Iris pigment epithelial cell (primary cell): ENCODE measurements at places on chromosomes 1 and 21.

DNA sequence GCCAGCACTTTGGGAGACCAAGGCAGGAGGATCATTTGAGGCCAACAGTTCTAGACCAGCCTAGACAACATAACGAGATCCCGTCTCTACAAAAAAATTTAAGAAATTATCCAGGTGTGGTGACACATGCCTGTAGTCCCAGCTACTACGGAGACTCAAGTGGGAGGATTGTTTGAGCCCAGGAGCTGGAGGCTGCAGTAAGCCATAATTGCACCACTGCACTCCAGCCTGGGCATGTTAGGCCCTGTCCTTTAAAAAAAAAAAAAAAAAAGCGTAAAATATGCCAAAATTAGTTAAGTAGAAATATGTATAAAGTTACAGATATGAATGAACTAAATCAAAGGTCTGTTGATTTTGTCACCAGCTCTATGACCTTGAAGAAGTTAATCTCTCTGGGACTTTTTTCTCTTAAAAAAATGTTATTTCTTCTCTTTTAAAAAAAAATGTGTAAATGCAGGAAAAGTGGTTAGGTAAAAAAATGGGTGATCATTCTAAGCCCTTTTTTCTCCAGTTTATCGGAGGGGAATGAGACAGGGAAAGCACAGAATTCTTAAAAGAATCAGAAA, 7.0 kb downstream of the EGLN1 start:
- no peak for DNase-seq

GRCh38 chr1:153608089-153608682, 4.8 kb downstream of the S100A16 start:
- DNase-seq: no peak

GRCh38 chr1:61361931-61362330, 279.6 kb downstream of the NFIA start:
- no peak for DNase-seq

DNA sequence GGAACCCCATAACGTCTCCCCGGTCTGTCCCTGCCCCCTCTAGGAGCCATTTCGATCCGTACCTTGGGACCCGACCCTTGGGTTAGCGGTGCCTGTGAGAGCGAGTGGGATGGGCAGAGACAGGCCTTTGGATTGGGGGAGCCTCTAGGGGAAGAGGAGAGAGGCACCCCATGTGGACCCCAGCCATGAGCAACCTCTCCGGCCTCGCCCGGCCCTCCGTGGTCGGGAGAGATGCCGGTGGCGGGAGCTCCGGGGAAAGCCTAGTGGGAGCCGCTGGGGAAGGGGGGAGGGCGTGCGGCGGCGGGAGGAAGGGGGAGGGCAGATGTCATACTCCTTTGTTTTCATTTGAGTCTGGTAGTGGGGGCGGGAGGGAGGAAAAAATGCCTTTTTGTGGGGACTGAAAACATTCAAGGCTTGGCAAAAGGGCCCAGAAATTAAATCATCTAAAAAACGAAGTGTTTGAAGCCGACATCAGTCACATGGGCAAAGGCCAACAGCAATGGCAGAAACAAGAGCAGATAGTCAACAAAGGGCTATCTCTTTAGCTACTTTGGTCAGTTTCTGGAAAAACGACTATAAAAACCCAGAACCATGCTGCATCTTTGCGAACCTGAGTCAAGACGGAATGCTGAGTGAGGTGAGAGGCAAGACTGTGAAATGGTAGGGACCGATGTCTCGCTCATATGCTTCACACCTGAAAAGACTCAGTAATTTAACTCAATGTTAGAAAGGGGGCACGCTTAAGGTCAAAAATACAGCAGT, 758 bp downstream of the PTBP2 start:
- peak; percentile 65 for DNase-seq

DNA sequence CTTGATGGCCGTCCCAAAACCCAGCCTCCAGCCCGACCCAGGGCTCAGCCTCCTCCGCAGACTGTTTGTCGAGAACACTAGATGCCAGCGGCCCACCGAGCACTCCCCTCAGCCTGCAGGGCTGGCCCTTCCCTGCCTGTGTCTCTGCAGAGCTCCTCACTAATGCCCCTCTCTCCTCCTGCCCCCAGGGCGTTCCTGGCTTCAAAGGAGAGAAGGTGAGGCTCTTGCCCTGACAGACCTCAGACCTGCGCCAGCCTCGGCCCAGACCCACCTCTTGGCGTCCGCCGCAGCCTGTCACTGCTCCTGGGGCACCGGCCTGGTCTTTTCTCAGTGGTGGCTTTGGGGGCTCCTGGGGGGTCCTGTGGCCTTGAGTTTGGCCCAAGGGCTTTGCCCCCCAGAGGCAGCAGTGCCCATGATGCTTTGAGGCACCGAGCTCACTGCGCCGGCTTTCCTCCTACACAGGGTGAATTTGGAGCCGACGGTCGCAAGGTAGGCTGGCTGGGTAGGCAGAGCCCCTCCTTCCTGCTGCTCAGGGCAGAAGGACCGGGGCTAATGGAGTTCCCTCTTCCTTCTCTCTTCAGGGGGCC, 18.4 kb downstream of the COL6A2 start:
- no peak for DNase-seq

- DNase-seq: no peak
These were observed 29.3 kb downstream of the ATF3 start for GRCh38 chr1:212637902-212638301.

DNA sequence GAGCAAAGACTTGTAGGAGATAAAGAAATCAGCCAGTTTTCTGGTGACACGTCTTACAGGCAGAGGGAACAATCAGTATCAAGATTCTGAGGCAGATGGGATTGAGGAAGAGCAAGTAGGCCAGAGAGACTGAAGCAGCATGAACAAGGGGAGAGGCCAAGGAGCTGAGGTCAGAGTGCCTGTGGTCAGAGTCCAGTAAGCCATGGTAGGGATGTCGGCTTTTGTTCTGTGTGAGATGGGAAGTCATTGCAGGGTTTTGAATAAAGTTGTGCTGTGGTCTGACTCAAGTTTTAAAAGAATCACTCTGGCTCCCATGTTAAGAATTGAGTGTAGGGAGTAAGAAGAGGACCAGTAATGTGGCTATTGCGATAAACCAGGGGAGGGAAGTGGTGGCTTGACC, 85.9 kb upstream of the IVNS1ABP start:
- no peak for DNase-seq

DNA sequence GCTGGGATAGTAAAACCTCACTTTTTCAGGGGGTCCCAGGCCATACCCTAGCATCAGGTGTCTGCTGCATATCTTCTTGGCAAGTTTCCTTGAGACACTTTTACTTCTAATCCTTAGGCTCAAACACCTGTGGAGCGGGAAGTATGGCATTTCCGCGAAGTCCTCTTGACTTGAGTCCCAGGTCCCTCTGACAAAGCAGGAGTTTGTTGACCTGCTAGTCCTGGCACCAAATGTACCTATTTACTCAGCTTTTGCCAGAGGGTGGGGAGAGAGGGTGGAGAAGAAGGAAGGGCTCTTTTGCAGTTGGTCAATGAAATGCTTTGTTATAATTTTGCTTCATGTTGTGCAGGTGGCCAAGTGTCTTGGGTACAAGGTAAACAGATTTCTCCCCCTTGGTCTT, 59.7 kb downstream of the CLIC6 start:
- no peak for DNase-seq

DNA sequence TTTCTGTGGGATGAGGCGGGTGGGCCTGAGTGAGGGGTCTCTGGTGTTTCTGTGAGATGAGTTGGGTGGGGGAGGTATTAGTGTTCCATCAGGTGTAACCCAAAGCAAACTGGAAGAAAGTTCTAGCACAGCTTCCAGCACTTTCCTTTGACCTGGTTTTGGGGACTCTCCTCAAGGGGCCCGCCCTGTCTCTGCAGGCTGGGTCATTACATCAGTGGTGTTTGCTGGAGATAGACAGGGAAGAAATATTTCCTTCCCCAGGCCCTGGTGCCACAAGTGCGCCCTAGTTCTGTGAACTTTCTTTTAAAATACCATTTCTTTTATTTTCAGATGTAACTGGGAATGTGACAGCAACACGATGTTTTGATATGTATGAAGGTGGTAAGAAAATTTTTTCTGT, 16.5 kb upstream of the MX2 start:
- no peak for DNase-seq

DNA sequence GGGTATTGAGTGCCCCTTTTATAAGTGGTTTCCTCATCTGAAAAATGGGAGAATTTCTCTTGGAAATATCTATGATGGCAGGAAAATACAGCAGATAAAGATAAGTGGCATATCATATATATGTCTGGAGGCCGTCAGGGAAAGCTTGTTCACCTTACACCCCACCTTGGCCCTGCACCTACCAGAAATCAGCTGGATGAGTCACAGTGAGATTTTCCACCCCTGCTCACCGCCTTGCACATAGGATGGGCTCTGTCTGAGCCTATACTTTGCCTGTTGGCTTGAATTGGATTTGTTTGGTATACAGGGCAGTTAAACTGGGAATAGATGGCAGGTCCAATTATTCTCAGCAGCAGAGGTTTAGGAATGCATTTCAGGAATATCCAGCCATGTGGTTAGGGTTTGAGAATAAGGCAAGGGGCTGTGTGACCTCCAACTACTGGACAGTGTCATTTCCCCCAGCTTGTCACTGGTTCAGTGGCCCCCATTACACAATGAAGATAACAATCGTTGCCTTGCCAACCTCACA, at the start of gene SPATA21:
Gene SPATA21 (minus strand): TSS at position 479 of the 529 bp plus-strand sequence. CDS start 6,053 bp downstream, outside the sequence.
- no peak for DNase-seq

GRCh38 chr1:201113451-201114244, 1.4 kb upstream of the CACNA1S start:
- no peak for DNase-seq

DNA sequence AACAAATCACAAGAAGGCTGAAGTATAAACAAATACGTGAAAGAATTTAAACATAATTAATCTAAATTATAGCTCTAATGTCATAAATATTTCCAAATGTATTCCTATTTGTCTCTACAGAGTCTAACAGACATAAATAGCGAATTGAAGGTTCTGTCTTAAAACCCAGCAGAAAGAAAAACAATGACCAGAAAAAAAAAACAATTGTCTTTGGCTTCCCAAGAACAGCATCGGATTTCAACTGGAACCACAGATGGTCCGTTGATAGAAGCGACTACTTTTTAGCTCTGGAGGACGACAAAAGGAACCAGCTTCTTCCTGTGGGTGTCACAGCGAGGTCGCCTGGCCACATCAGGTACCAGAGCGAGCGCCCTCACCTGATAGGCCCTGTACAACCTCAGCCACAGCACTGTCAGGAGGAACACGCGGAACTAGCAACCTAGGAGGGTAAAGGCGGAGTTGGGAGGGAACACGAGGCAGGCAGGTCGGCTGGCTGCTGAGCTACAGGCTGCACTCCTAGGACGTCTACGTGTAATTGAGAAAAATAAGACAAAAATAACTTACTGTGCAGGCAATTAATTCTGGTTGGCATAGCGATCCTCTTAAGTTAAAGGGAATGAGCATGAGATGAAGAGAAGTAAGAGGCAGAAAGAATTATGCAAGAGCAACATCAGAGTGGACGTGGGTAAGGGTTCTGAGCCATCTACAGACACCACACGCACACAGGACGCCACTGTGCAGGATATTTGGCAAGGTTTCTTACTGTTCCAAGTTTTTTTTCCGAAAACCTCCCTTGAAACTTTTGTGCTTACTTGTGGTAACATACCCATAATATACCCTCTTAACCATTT, 16.7 kb upstream of the PRDM15 start:
- peak; percentile 29 for DNase-seq

GRCh38 chr1:209751627-209752231, 4.1 kb upstream of the TRAF3IP3 start:
- DNase-seq: no peak

DNA sequence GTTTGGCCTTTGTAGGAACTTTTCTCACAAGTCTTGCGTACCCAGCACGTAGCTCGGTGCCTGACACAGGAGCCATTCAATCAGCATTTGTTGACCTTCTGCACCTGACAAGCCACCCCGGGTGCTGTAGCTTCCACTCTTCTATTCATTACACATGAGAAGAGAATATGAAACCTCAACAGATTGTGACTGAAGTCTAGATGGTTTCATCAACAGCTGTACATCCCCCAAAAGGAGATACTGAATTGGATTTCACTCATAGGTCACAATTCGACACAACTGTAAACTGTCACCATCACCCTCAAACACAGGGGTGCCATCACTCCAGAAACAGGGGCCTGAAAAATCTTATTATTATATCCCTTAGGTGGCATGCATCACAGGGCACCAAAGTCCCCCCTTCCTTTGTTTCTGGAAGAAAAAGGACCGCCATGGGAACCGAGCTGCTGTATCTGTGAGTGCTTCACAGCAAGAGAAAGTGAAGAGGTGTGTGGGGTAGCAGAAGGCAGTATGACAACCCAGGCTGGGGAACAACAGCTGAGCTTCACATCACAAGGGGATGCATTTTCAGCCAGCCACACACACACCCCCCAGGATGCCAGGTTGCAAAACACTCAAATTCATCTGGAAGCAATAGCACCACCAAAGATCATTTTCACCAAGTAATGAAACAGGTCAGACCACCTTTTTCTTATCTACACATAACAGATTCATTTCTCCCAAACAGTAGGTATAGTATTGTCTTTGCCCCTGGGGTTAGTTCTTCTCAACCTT, 225.7 kb downstream of the TOMM20 start:
- no peak for DNase-seq

GRCh38 chr1:198176179-198176578, 19.4 kb downstream of the NEK7 start:
- DNase-seq: no peak

DNA sequence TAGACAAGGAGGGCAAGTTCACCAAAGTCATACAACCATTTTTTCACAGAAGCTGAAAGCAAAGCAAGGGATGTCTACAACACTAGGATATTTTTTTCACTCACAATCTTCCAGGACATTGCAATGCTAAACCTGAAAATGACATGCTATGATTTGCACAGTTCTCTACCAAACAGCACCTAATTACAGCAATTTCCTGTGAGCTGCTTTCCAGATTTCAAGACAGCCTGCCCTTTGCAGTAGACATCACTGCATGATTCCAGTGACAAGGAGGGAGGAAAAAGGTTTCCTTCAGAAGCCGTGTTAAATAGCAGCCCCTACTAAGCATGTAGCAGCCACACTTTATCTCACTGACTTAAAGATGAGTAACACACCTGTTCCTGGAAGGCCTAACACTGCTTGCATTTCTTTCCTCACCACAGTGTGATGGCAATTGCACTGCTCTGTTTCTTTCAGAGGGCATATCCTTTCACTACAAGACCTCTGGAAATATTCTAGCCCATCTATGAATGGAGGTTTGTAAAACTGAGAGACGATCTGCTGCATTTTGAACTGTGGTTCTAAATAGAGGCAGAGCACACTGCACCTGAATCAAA, 97.1 kb downstream of the DUSP10 start:
- DNase-seq: no peak

DNA sequence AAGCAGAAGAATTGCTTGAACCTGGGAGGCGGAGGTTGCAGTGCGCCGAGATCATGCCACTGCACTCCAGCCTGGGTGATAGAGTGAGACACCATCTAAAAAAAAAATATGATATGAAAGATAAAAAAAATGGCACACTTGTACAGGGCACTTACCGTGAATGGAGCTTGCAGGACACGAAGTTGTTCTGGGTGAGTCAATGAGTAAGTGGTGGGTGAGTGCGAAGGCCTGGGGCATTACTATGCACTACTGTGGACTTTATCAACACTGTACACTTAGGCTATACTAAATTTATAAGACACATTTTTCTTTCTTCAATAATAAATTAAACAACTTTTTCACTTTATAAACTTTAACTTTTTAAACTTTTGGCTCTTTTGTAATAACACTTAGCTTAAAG, 37.0 kb downstream of the TNFRSF8 start:
- no peak for DNase-seq
